ENCODE measurements at places on chromosomes 3 and 15.

DNA sequence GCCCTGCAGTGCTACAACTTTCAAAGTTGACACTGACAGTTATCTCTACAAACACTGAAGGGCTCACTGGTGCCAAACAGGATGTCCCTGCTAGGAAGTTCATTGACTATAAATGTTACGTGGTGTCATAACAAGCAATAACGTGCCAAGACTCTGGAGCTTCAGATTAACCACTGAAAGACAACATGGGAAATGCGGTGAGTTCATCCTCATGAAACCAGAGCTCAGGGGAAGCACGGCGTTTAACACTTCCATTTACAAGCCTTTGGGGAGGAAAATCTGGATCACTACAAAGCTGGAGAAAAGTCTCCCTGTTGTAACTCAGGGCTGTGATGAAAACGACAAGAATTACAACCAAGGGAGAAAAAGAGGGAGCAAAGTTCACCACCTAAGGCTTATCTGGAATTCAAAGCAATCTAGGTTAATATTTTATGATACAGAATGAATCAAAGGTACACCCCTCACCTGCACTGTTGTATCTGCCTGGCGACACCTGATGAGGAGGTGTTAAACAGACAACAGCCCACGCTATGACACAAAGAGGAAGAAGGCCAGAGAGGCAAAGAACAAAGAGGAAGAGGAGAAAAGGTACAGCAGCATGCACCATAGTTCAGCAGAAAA, 27.0 kb downstream of the SHQ1 start:
- no peak for DNase-seq

DNA sequence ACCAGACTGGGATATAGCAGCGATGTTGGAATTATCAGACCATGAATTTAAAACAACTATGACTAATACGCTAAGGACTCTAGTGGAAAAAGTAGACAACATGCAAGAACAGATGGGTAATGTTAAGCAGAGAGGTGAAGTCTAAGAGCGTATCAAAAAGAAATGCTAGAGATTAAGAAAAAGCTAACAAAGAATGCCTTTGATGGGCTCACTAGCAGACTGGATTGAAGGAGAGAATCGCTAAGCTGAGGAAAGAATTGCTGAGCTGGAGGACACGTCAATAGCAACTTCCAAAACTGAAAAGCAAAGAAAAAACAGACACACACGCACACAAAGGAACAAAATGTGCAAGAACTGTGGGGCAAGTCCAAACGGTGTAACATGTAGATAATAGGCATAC, 20.0 kb upstream of the CMTM6 start:
- no peak for DNase-seq

- DNase-seq = no peak
Observed at GRCh38 chr3:10475983-10476382, 29.4 kb downstream of the ATP2B2 start.

- DNase-seq = no peak
Observed at GRCh38 chr15:66220601-66221000, 32.9 kb downstream of the MEGF11 start.

DNA sequence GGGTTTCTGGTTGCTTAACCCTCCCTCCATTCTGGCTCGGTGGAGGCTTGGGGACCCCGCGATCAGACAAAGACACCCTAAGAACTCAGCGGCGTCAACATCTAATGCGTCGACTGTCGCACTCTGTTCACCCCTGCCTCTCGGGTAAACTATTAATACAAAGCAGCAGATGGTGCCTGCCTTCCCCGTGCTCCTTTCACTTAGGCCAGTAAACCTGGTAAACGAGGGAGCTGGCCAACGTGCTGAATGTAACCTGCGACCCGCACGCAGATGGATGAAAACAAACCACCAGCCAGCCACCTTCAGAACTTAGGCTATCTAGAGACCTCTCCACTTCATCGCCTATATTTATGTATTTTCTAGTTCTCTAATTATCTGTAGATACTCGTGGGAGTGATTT, 848 bp upstream of the CADPS start:
- no peak for DNase-seq

DNA sequence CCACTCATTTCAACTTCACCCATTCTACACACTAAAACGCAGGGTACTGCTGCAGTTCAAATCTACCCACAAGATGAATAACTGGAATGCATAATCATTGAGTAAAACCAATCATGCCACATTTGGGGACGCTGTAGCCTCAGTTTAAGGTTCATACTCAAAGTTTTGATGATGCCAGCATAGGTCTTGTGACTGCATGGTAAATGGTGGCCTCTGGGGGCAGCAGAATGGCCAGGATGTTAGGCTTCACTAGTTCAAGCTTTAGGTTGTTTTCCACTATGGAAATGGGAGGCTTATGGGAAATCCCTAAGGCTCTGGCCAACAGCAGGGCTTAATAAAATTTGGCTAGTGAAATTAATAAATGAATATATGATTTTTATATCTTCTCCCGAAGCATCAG, 104.3 kb upstream of the TSC22D2 start:
- DNase-seq = no peak

DNA sequence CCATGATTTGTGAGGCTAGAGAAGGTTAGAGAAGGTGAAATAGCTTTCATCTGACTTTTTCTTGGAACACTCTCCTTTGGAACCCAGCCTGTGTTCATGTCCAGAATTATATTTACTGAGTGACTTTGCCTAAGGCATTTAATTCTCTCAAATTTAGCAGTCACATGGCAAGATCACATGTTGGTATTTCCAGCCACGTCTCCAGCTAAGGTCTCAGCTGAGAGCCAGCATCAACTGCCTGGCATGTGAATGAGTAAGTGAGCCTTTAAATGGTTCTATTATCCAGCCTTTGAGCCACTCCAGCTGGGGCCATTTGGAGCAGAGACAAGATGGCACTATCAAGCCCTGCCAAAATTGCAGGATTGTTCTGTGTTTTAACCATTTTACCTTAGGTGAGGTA, 130.2 kb upstream of the SGO1 start:
- DNase-seq = no peak

- DNase-seq = no peak
Observed at GRCh38 chr3:44983484-44983941, 7.5 kb downstream of the EXOSC7 start.

- DNase-seq = no peak
Observed at GRCh38 chr3:175274474-175275218, 415.5 kb downstream of the NAALADL2 start.

DNA sequence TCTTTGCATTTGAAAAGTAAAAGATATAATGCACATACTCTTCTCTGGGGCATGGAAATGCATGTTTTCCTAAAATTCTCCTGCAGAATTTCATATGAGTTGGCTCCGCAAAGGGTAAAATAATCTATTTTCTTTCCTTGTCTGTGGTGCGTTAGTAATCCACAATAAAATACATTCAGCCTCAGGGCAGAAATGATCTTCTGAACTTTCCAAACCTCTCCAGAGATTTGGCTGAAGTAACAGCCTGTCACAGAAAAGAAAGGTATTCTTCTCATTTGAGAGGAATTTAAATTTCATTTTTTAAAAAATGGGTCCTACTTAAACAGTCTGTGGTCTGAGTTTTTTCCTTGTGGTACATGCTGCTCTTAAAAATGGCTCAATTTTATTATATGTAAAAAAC, 182.7 kb upstream of the DCBLD2 start:
- no peak for DNase-seq

- peak; percentile 14 for DNase-seq
Observed at GRCh38 chr15:61621146-61621545, 392.0 kb upstream of the RORA start.

DNA sequence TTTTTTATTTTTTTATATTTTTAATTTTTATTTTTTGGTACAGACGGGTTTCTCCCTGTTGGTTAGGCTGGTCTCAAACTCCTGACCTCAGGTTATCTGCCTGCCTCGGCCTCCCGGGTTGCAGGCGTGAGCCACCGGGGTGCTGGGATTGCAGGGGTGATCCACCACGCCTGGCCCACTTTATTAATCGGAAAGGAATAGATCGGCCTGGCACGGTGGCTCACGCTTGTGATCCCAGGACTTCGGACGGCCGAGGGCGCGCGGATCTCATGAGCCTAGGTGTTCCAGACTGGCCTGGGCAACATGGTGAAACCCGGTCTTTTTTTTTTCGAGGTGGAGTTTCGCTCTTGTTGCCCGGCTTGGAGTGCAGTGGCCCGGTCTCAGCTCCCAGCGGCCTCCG, 26.5 kb upstream of the TUBGCP5 start:
- DNase-seq = no peak

DNA sequence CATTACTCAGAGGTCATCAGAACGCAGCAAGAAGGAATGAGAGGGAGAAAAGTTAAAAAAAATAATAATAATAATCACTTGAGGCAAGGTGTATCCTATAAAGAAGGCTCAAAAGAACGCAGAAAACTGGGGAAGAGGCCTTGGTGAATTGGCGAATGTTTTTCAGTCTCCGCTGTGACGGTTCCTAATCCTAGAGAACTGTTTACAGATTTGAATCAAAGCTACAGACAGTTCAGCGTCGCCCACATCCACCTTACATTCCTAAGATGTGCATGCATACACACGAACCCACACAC, 634 bp downstream of the ZMAT3 start:
- no peak for DNase-seq

DNA sequence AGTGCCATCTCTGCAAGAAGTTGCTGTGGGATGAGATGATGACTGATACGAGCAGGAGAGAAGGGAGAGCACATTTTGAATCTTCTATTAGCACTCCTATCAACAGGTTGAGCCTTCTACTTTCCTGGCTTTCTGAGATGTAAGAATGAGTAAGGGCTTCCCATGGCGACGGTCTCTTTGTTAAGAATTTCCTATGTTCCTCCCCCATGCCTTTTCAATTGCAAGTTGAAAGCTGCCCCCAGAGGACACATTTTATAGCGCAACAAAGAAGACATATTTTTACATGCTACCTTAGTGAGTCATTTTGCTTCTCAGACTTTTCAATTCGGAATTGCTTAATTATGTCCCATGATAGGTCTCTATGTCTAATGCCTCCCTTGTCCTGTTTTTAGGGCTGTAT, 71.3 kb upstream of the LRTM1 start:
- DNase-seq = no peak

- no peak for DNase-seq
Observed at GRCh38 chr15:83733691-83734090, 79.8 kb downstream of the ADAMTSL3 start.

DNA sequence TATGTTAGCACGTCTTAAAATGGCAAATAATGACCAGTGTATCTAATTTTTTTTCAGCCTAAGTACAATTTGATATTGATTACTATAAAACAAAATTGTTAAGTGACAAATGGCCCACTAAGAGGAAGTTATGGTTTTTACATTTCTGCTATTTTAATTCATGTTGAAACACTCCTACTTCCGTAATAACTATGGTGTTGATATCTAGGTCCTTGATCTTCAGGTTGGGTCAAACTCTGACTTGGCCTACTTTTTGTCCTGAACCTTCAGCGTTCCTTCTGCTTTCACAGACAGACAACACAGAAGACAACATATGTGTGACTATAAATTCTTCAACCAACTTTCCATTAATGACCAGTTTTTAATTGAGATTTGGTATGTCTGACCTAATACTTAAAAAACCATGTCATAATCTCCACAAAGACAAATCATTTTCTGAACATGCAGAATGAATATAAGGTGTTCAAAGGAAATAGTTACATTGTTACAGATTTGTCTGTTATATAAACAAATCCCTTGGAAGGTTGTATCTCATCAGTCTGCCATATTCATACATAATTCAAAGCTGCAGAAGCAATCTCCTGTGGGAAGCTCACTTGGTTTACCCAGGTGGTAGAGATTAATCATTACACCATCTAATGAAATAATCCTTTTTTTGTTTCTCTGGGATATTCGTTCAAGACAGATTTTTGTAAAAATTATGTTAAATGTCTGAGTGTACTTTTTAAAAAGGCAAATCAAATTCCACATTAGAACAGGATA, 92.1 kb upstream of the TSPAN3 start:
- no peak for DNase-seq

DNA sequence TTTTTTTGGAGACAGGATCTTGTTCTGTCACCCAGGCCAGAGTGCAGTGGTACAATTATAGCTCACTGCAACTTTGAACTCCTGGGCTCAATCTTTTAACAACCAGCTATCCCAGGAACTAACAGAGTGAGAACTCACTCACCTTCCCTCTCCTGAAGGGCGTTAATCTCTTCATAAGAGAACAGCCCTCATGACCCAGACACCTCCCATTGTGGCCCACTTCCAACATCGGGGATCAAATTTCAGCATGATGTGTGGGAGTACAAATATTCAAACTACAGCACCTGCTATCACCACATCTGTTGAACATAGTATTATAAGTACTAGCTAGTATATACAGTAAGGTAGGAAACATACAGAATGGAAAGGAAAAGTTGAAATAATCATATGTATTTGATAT, 132.5 kb downstream of the DOCK3 start:
- no peak for DNase-seq

DNA sequence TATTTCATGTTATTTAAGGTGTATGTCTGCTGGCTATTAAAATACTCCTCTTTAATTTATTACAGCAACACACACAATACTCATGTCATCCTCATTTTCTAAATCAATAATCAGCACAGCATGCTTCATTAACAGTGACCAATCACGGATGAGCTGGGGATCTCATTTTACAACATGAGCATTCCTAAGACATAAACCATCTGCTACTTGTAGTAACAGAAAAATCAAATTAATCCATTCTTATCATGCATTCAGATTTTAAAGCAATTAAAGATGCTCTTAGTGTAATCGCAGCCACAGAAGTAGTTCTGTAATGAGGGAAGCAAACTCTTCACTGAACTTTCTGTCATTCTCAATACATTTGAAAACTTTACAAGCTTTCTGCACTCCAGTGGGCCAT, 191.1 kb downstream of the TBC1D5 start:
- DNase-seq = no peak

DNA sequence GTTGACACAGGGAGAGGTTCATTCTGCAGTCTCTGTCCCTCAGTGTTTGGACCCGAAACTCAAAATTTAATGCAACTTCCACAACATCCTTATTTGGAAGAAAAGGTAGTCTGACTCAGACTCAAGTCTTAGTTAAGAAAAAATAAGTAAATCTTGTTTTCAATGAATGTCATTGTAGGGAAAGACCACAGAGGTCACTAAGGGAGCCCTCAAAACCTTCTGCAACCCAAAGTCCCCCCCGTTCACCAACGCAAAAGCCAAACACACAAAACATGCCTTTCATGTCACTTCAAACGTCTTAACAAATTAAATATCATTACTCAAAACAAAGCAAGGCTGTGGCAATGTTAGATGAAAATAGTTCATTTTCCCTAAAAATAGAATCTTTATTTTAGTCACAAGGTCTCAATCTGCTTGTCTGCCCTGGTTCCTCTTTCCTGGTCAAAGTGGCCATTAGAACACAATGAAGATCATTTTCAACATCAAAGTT, 20.9 kb upstream of the SSUH2 start:
- no peak for DNase-seq

DNA sequence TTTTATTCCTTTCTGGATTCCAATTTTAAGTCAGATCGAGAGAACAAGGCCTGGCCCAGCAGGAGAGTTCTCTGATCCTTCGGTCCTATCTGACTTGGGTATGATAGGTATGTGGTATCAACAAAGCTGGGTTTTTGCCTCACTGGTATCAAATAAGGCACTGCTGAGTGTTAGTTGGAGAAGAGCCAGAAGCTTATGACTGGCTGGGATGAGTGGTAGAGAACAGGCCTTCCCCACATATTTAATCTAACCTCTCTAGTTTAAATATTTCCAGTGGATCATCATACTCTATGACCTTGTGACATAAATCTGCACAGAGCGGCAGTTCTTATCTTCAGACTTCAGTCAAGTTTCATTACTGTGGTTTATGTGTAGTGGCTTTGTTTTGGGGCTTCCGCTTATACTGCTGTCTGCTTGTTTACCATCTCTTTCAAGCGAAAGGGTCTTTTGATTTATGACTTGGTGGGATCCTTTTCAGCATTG, 164.5 kb downstream of the PTPRG start:
- DNase-seq = no peak
